ENCODE measurements at places on chromosomes 1 and 21.

GRCh38 chr1:160855181-160855981 is 7.3 kb downstream of the CD244 start:
- DNase-seq: no peak

- peak; percentile 50 for DNase-seq
Measured at GRCh38 chr1:111334169-111334568, 43.5 kb downstream of the CHIA start.

DNA sequence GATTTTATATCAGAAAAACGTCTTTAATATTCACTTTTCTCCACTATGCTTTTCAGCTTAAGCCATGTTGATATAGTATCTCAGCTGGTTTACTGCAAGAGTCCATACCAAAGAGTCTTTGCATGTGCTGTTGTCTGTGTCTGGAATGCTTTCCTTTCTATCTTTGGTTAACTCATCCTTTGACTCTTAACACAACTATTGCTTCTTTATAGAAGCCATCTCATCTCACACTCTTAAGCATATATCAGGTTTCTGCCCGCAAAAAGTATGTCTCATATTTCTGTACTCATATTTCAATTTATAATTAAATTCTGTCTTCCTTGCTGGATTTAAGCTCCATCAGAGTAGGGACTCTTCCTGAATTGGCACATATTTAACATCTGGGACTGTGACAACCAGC is 220.9 kb upstream of the KCNK2 start:
- no peak for DNase-seq

DNA sequence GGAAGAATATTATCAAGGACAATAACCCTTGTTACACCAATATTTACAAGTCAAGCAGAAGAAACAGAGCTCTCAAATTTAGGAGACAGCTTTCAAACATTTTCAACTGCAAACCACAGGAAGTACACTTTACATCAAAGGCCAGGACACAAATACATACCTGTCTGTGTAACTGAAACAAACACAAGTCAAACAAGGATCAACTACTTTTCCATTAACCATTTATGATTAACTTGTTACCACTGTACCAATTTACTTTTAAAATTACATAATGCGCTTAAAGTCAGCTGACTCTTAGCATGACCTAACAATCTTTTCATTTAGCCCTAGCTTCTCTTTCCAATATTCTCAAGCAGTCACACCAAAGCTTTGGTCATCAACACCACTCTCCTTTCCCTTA is 43.5 kb downstream of the TRIM33 start:
- DNase-seq: no peak

GRCh38 chr1:227953022-227953412 is 5.3 kb upstream of the WNT9A start:
- DNase-seq: no peak

- no peak for DNase-seq
Measured at GRCh38 chr1:174892016-174892415, 107.7 kb upstream of the CACYBP start.

GRCh38 chr1:10943991-10944730 is 68.3 kb upstream of the TARDBP start:
- no peak for DNase-seq

- no peak for DNase-seq
Measured at GRCh38 chr1:18644973-18645746, 14.5 kb downstream of the PAX7 start.

GRCh38 chr1:109637446-109637845 is 17.8 kb downstream of the AMPD2 start:
- no peak for DNase-seq
